Stromal cell of bone marrow (primary cell): ENCODE measurements at places on chromosomes 13 and 19.

DNA sequence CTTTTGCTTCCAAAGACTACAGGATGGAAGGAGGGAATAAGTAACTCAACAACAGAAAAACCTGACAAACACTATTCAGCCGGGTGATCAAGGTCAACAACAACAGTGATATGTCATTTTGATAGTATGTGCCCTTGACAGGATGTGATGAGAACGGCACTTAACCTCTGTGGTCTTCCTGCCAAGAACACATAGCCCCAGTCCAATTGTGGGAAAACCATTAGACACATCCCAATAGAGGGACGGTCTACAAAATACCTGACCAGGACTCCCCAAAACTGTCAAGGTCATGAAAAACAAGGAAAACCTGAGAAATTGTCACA is 43.1 kb upstream of the AMER2 start:
- DNase-seq, result no peak

GRCh38 chr13:49657241-49657641 is 28.9 kb downstream of the ARL11 start:
- no peak for DNase-seq

- no peak for DNase-seq
Measured at GRCh38 chr13:39274739-39275325, 236.6 kb downstream of the NHLRC3 start.

GRCh38 chr13:60164234-60164889 is 634 bp upstream of the DIAPH3 start:
- DNase-seq, result no peak

DNA sequence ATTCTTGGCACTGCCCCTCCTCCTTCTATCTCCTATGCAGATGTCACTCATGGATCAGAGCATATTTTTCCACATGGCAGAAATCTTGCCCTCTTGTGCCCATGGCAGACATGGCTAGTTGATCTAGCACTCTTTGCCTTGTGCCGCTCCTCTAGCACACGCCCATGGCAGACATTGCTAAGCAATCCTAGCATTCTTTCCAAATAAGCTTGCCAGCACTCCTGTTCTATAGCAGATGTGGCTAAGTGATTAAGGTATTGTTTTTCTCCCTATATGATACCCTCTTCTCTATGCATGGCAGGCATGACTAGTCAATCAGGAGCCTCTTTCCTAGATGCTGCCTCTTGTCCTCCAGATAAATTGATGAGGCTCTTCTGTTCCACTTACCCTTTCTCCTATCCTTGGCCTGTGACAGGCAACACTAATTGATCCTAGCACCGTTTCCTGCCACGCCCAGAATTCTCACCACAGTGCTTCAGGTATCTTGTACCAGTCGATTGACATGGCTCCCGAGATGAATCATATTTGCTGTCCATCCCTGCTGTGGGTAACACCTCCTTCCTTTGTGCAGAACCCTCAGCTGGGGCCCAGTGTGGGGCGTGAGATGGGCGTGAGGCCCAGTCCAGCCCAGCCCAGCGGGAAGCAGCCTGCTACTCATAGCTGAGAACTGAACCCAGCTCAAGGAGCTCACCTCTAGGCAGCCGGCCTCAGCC is 26.9 kb downstream of the TMED1 start:
- no peak for DNase-seq

DNA sequence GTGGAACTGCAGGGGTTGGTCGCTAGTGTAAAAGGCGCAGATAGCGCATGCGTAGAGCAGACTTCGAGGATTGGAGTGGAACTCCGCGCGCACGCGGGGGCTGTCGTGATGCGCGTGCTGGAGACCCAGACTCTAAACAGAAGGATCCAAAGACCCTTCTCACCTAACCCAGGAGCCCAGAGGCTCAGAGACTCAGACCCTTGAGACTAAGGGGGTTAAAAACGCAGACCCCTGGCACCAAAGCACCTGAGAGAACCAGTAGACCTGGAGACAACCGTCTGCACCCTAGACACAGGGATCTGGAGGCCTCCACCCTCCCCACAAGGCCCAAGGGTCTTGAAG is 567 bp upstream of the CTU1 start:
- DNase-seq, result no peak

DNA sequence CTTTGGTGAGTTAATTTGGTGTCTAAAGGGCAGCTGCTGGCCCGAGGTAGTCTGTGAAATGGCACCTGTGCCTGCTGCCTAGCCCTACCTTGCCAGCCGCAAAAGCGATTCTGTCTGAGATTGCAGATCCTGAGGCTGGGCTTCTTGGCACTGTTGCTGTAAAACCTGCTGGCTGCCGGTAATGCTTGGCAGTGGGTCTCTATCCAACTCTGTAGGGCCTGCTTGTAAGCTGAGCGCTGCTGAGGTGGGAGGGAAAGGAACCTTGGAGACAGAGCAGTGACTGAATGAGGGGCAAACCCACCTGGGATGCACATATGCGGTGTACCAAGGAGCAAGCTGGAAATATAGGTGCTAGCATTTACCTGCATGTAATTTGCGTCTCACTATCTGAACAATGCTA is 11.7 kb downstream of the LCP1 start:
- no peak for DNase-seq

GRCh38 chr19:42540071-42540553 is 11.8 kb upstream of the CEACAM1 start:
- DNase-seq, result no peak

GRCh38 chr19:15303105-15303780 is 29.1 kb downstream of the BRD4 start:
- DNase-seq, result no peak

- DNase-seq, result no peak
Measured at GRCh38 chr19:41918653-41919244, 9.5 kb downstream of the ERFL start.

DNA sequence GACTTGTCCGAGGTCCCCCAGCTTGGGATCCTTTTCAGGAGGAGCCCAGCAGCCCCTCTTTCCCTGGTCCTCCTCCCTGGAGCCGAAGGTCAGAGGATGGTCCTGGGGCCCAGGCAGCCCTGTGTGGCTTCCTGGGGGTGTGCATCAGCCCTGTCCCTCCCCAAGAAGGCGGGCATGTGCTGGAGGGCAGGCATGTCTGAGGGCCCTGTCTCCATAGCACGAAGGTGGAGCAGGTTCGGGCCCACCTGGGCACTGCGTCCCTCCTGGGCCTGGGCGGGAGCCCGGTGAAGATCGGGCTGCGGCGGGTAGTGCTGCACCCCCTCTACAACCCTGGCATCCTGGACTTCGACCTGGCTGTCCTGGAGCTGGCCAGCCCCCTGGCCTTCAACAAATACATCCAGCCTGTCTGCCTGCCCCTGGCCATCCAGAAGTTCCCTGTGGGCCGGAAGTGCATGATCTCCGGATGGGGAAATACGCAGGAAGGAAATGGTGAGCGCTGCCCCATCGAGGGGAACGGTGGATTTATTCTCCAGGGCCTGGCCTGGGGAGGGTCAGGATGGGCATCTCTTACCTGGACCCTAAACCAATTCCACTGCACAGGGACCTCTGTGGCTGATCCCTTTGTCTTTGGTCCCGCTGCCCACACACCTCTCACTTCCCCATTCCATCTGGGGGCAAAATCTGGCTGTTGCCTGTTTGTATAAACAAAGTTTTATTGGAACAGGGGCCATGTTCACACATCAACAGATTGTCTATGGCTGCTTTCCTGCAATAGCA is 10.9 kb downstream of the TIMM13 start:
- no peak for DNase-seq

- DNase-seq, result no peak
Measured at GRCh38 chr13:61252213-61252612, 163.4 kb downstream of the PCDH20 start.

DNA sequence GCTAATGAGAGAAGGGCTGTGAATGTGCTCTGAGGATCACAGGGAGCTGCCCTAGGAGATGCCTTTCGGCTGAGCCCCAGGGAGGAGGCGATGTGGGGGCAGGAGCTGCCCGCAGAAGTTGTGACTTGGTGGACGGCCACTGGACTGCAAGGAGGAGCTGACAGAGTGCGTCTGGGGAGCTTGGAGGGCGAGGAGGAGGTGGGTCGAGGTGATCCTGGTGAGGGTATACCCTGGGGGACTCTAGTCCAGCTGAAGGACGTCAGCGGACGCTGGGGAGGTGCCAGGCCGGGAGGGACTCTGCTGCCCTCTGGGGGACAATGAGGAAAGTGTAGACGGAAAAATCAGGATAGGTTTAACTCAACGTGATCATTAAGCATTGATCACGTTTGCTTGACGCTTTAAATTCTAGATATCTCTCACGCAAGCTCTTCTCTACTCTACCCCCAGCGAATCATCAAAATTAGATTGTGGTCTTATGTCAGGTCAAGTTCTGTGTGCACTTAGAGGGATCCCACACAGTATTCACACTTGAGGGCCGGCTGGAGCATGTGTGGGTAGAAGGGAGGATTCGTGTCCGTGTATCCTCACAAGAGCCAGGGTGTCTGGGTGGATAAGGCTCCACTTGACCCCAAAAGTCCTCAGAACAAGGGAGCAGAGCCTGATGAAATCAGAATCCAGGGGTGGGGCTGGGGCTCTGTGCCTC is 3.3 kb upstream of the CEACAM7 start:
- no peak for DNase-seq

- no peak for DNase-seq
Measured at GRCh38 chr19:4497770-4498389, 20.4 kb downstream of the PLIN4 start.

GRCh38 chr19:12453495-12453894 is 12.7 kb upstream of the ZNF443 start:
- no peak for DNase-seq

DNA sequence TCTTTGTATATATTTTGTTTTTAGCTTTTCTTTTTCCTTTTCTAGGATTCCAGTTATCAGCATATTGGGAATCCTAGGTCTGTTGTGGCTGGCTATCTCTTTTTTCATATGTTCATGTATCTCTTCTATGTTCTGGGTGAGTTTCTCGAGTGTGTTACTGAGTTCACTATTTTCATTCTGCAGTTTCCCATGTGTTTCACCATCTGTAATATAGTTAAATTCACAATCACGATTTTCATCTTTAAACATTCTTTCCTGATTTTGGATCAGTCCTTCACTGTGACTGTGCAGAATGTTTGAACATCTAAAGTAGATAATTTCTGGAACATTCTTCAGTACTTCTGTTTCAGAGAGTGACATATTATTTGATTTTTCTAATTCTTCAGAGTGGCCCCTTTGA is 862.1 kb downstream of the OLFM4 start:
- no peak for DNase-seq

DNA sequence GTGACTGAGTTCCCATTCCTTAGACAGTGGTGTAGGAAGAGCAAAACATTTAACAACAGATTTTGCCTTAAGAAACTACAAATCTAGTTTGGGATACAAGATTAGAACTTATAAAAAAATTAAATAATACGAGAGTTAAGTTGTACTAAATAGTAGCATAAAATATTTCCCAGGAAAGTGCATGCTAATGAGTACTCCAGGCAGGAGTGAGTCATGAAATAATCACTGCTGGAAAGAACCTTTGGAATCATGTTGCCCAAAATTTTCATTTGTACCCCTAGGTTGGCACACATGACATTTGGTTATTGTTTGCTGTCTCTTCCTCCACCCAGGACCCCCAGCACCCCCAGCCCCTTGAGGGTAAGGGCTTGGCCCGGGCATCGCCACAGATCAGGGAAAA is 26.3 kb upstream of the KL start:
- DNase-seq, result no peak

DNA sequence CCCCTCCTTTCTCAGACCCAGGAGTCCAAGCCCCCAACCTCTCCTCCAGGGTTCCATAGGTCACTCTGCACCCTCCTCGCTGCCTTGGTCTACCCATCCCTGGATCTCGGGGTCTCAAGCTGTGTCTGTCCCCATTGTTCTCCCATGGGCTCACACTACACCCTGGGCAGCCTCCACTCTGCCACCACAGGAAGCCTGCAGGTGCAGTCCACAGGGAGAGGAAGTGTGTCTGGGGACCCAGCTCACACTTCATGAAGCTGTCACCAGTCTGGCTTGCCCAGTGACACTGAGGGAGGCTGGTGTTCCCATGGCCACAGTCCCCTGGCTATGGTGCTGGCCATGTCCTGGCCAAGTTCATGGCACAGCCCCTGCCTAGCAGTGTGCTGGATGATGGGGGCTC is 5.3 kb downstream of the NECTIN2 start:
- no peak for DNase-seq

- no peak for DNase-seq
Measured at GRCh38 chr13:80962855-80963254, 621.9 kb upstream of the SPRY2 start.

GRCh38 chr19:13717194-13717643 is 47.1 kb upstream of the MRI1 start:
- no peak for DNase-seq

DNA sequence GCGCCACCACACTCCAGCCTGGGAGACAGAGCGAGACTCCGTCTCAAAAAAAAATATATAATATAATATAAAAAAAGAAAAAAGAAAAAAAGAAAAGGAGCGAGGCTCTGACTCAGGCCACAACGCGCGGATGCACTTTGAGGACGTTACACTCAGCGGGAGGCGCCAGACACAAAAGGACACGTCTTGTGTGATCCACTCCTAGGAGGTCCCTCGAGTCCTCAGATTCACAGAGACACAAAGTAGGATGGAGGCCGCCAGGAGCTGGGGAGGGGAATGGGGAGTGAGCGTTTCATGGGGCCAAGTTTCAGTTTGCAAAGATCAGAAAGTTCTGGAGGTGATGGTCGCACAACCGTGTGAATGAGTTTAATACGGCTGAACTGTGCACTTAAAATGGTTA is 8.5 kb upstream of the ABHD17A start:
- no peak for DNase-seq

- DNase-seq, result no peak
Measured at GRCh38 chr13:80100636-80101035, 240.3 kb downstream of the SPRY2 start.

DNA sequence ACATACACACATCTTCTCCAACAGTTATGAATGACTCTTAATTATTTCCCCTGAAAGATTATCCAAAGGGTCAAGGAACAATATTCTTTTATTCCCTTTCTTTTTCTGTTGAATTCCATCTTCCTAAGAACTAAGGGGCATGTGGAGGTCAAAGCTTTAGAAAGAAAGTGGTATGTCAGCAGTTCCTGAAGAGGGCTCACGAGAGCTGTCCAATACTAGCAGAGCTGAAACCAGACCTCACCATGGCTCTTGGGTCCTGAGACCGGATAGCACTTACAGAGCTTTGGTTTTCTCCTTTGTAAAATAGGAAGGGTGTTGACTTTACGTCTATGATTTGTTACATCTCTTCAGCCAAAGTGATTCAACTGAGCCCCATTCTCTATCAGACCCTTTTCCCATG is 109.8 kb upstream of the FREM2 start:
- DNase-seq, result peak; percentile 1

DNA sequence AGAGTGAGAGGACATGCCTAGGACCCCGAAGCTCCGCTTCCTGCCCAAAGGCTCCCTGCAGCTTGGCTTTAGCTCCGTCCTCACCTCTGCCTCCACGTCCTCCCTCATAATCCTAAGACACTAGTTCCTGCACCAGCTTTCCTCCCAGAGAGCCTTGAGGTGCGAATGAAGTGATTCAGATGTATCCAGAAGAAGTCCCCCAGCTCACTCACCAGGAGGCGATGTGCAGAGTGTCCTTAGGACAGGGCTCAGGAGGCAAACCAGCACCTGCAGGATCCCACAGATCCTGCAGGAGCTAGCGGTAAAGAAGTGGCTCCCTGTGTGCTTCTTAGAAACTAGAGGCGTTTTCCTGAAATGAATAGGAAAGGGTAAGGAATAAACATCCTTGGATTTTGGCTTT is 109.7 kb downstream of the HSPH1 start:
- DNase-seq, result no peak
